Kidney (tissue), 22 donors: ENCODE measurements at places on chromosomes 13 and 19.
A peak's percentile ranks its signal among the peaks of the same experiment; 100 is the strongest.

- DNase-seq, result no peak
Observed at GRCh38 chr13:46171739-46172138, 10.2 kb downstream of the LCP1 start.

- no peak for DNase-seq
Observed at GRCh38 chr13:74979703-74980102, 502.3 kb downstream of the TBC1D4 start.

- DNase-seq, result peak; percentile 84
Observed at GRCh38 chr19:1851654-1852580, 3.6 kb upstream of the REXO1 start.

DNA sequence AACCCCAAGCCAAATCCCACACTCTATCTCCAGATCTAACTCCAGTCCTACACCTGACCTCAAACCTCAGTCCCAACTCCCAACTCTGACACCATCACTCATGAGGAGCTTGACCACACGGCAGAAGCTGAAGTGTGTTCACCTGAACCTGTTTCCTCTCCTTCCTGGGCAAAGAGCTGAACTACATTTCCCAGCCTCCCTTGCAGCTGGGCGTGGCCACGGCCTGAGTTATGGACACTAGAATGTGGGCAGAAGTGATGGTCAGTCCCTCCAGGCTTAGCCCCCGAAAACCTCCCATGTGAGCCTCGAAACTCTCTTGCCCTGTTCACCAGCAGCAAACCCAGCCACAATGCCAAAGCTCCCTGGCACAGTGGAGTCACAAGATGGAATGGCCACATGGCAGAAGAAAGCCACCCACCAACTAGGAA, 19.5 kb upstream of the MEIS3 start:
- DNase-seq, result no peak

DNA sequence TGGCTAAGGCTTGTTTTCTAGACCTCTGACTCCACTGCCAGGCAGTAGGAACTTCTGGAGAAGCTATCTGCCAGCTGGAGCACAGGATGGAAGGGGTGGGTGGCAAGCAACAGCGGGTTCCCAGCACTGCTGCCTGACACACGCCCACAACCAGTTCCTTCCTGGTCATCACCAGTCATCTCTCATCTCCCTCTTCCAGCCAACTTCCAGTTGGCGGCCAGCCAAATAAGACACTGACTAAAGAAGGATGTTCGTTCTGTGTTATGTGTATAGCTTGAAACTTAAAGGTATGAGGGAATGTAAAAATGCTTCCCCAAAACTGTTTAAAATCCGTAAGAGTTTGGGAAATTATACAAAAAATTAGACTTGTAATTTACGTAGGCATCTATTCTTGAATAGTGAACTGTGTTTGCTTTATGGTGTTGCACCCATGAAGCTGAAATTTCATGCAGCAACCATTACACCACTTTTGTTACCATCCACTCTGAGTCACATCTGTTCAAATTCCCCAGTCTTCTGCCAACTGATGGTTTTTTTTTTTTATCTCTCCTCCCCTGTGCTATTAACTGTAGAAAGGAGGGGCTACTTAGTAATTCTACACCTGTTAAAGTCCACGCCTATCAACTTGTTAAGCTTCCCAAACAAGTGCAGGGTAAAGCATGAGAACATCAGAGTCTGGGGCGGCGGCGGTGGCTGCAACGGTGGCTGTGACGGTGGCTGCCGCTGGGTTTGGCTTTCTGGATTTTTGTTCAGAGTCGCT, 86.2 kb upstream of the FRY start:
- DNase-seq, result peak; percentile 74

- DNase-seq, result no peak
Observed at GRCh38 chr13:42211704-42212464, 60.1 kb upstream of the AKAP11 start.

- DNase-seq, result no peak
Observed at GRCh38 chr13:52954838-52955237, 73.8 kb upstream of the OLFM4 start.

GRCh38 chr13:34347784-34348573, 530.0 kb downstream of the RFC3 start:
- DNase-seq, result no peak

DNA sequence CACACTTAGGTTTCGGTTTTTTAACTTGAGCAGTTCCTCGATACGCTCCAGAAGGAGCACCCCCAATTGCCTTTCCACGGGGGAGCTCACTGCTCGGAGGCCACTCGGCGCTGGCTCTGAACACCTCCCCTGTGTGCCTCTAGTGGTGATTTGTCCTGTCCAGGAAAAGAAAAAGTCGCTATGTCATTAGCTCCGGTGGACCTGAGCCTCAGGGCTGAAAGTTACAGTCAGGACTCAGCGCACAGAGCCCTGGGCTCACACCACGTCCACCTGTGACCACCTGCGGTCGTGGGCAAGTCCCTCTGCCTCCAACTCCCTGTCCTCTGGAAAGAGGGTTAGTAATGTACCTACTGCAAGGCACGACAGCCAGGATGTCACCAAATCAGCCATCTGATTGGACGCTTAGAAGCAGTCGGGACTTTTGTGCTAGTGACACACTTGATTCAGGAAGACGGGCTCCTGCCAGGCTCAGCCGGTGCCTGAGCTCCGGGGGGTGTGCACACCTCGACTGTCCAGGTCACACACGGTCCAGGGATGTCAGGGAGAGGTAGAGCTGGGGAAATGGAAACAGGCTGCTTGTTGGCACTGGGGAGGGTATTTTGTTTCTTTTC, 3.9 kb upstream of the TMPRSS9 start:
- DNase-seq, result peak; percentile 59

DNA sequence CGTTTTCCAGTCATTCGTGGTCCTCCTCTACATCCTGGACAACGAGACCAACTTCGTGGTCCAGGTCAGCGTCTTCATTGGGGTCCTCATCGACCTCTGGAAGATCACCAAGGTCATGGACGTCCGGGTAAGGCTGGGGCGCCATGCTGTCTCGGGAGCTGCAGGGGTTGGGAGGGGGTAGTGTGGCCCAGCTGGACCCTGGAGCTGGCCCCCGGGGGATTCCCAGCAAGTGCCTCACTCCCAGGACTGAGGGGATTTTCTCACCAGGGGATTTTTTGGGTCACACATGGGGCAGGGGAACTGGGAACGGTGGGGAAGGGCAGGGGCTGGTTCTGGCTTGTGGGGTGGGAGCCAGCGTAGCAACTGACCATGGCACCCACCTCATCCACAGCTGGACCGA, 10.8 kb upstream of the RELB start:
- DNase-seq, result no peak

DNA sequence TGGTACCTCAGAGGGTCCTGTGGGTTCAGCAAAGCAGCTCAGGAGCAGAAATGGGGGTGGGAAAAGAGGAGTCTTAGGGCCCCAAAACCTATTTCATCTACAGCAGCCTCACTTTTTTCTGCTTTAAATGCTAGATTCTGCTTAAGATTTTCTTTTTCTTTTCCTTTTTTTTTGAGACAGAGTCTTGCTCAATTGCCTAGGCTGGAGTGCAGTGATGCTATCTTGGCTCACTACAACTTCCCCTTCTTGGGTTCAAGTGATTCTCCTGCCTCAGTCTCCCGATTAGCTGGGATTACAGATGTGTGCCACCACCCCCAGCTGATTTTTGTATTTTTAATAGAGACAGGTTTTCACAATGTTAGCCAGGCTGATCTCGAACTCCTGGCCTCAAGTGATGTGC, 30.7 kb upstream of the WDFY2 start:
- no peak for DNase-seq

- no peak for DNase-seq
Observed at GRCh38 chr13:110318920-110319319, 11.8 kb downstream of the COL4A2 start.

GRCh38 chr13:75175575-75175974, 306.4 kb downstream of the TBC1D4 start:
- no peak for DNase-seq

DNA sequence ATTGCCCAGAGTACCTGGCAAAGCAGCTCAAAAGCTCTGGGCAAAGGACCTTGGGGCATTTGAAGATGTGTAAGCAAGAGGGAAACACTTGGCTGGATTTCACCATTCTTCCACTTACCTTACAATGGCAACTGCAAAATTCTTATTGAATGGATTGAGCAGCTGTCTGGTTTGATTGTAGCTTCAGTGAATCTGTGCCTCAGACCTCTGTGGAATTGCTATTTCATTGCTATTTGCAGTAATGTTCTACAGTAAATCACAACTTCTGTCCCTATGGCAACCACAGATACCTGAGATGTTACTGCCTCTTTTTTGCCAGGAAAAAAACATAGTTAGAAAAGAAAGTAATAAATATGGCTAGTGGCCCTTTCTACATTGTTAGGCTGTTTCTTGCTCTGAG, 519.5 kb downstream of the SUCLA2 start:
- DNase-seq, result no peak

DNA sequence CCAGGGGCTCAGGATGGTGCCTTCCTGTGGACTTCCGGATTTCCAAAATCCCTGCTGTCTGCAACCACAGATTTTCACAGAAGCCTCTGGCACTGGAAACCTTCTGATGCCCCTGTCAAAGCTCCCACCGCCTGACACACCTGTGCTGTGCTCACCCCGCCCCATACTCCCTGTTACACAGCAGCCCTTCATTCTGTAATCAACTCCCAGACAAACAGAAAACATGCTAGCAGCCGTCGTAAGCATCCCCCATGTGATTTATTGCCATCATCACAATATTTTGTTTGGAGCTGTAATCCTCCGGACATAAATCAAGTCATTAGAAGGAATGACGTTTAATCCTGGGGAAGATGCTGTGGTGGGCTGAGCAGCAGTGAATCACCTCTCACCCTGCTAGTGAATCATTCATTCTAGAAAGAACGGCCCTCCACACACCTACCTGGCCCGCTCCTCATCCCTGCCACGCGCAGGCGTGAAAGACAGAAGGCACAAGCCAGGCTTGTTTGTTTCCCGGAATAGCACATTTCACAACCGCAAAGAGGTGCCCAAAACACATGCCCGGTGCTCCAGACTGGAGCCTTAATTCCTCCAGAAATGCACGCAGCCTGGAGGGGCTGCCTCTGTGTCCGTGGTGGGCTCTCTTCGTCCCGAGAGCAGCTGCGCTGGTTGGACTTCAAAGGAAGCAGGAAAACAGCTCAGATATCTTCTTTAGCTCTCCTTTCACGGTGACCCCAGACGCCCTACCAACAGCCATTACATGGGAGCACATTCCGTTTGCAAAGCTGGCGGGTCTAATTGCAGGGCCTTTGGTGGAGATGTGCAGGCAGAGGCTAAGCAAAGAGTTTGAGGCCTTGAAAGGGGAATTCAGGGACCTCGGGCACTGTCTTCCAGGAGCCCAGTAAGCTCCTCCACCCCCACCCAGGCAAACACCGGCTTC, 41.3 kb upstream of the KCTD15 start:
- peak; percentile 58 for DNase-seq

- DNase-seq, result no peak
Observed at GRCh38 chr13:51552027-51552426, 32.2 kb upstream of the WDFY2 start.

GRCh38 chr19:54955376-54955775, 8.0 kb upstream of the NLRP7 start:
- DNase-seq, result no peak

GRCh38 chr13:114146629-114147028, 14.2 kb upstream of the RASA3 start:
- DNase-seq, result no peak

DNA sequence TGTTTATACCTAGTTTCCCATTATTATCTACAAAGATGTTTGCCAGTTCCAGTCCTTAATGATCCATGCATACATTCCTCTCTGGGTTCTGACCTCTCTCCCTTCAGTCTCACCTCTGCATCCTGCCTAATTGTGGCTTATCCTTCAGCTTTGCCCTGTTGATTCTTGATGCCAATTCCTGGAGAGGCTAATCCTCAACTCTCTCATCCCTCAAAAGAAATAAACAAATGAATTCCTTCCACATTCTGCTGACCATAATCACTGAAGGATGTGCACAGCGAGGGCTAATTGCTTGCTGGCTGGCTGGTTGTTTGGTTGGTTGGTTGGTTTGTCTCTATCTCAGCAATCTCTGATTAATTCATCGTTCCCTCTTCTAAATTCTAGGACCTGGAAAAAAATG, 113.8 kb downstream of the IRS2 start:
- no peak for DNase-seq

DNA sequence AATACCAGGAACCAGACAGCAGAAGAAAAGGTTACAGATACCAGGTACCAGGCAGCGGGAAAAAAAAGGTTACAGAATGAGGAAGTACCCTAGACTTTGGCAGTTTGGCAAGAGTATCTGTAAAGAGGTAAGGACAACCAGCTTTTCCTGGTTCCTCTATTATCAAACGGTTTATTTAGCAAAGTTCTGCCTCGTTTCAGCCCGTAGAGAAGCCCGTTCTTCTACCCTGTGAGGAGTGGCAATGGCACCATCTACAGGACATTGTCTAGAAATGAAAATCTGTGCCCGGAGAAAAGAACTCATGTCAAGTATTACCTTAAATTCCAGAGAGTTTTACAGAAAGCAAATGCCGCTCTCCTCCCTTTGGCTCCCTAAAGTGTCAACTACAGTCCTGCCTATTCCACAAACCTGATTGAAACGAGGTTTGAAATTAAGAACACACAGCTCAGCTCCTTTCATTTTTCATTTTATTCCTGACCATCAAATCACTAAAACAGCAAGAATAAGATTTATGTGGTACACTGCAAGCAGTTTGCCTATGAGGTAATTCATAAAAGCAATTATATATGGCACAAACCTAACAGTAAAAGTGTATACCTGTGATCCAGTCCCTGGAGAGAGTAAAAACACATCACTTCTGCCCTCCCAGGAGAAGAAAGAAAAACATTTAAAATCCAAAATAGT, 226.3 kb downstream of the SLC7A1 start:
- DNase-seq, result no peak

GRCh38 chr19:21082011-21082975, at the start of gene ZNF714:
Gene ZNF714, plus strand, starts transcription at chr19:21082203. Its CDS starts 16,066 bp downstream, at chr19:21098269.
- peak; percentile 96 for DNase-seq

- DNase-seq, result no peak
Observed at GRCh38 chr13:27128825-27129627, 42.6 kb downstream of the USP12 start.

GRCh38 chr19:41324921-41325639, 15.1 kb downstream of the CCDC97 start:
- DNase-seq, result peak; percentile 67

GRCh38 chr13:86283031-86283430, 483.8 kb upstream of the SLITRK6 start:
- DNase-seq, result no peak

DNA sequence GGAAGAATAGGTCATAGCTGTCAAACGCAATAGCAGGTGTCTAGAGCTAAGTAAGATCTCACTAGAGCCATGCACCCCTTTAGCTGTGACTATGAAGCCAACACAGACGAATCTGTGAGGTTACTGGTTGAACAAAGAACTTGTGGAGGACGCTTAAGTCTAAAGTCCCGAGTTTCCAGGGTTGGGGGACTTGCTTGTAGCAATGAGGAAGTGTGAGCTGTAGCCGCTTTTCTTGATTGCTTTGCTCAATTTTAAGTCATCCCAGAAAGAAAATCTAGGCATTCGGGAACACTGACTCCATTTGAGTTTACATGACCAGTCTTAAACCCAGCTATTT, 1.6 kb downstream of the GPC5 start:
- peak; percentile 23 for DNase-seq
